ENCODE measurements at places on chromosomes 2 and 18.

DNA sequence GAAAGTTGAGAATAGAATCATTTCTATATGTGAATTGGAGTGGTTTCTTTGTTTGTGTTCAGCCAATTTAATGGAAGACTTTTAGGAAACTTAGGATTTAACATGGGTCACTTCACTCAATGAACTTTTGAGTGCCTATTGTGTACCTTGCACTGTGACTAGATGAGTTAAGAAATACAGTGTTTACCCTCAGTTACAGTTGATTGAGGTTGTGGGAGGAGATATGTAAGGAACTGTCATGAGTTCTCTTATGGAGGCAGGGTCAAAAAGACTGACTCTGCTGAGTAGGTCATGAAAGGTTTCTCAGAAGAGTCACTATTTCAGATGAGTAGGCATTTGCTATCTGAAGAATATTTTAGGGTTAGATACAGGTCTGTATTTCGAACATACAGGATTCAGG lies 98.6 kb downstream of the RAB3GAP1 start:
- DNase-seq = no peak

GRCh38 chr18:5627776-5628511 lies 84.1 kb upstream of the EPB41L3 start:
- no peak for DNase-seq

GRCh38 chr2:152078662-152079061 lies 20.2 kb downstream of the CACNB4 start:
- no peak for DNase-seq

GRCh38 chr2:1493431-1494126 lies 80.3 kb downstream of the TPO start:
- DNase-seq = no peak

- no peak for DNase-seq
Measured at GRCh38 chr18:69936191-69936558, 11.5 kb downstream of the CD226 start.

- DNase-seq = no peak
Measured at GRCh38 chr2:199378948-199379650, 78.6 kb downstream of the SATB2 start.

GRCh38 chr2:25030702-25031101 lies 11.2 kb upstream of the EFR3B start:
- no peak for DNase-seq

All from cortex of kidney (tissue), 1 donor.